Right ventricle myocardium inferior (tissue), 1 donor: ENCODE measurements at places on chromosomes 2 and 18. TPM values are rescaled to one million over a fixed set of nuclear protein-coding genes. Genes with fewer than 3 reads are reported as not detected.

DNA sequence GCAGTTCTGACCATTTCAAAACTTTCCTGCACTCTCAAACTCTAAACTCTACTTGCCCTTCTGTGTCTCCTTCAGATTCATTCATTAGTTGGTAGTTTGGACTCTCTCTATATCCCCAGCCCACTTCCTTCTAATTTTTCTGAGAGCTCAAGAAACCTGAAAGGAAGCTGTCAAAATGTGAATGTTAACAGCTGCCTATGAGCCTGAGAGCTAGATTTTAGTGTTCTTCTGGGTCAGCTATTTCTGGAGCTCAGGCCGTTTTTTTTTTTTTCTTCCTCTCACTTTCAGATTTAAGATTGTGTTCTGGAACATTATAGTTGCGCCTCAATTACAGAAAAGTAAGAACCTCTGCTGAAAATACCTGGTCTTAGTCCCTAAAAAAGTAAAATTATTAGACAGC is 73.1 kb downstream of the RTN4 start:
- DNase-seq = no peak

Gene SEMA4C
- 22.7 TPM for total RNA-seq

Gene AMER3
- total RNA-seq = not detected

- no peak for DNase-seq
Observed at GRCh38 chr18:58216071-58216481, 172.1 kb downstream of the NEDD4L start.

DNA sequence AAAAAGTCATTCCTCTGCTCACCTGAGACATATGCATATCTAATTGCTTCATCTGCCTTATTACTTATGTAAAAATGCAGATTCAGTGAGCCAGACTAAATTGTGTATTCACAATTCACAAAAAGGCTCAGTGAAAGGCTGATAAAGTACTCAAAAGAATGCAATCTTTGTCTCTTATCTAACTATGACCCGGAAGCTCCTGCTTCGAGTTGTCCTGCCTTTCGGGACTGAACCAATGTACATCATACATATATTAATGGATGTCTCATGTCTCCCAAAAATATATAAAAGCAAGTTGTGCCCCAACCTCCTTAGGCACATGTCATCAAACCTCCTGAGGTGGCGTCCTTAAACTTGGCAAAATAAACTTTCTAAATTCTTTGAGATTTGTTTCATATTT is 120.5 kb downstream of the SCN3A start:
- no peak for DNase-seq

- DNase-seq = no peak
Observed at GRCh38 chr2:239235311-239235710, 165.5 kb downstream of the HDAC4 start.

GRCh38 chr2:115119086-115119485 is 676.6 kb downstream of the DPP10 start:
- no peak for DNase-seq

Gene GNLY
- 3.4 TPM for total RNA-seq

- DNase-seq = no peak
Observed at GRCh38 chr2:47429795-47430194, 26.8 kb downstream of the MSH2 start.

DNA sequence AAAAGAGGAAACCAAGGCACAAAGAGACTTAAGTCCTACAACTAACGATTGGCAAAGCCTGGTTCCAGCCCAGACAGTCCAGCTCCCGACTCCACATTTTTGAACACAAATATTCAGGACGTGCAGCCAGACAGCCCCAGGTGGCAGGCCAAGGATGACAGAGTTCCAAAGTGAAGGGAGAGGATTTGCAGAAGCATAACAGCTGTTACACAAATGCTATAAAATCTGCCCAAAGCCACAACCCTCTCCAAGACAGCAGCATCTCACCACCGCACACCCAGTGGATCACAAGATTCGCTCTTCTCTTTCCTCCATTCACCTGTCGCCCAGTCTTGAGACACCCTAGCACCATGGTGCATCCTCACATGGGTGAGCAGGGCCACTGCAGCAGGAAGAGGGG is 227.1 kb upstream of the ID2 start:
- no peak for DNase-seq

- no peak for DNase-seq
Observed at GRCh38 chr2:35185861-35186412, 1169.6 kb upstream of the CRIM1 start.

Gene TTC31
- 12.2 TPM for total RNA-seq

Gene OR6B2
- not detected for total RNA-seq

GRCh38 chr2:95208106-95208505 is 785 bp downstream of the ZNF892 start:
- DNase-seq = no peak

Gene CYP1B1
- 19.6 TPM for total RNA-seq

- no peak for DNase-seq
Observed at GRCh38 chr18:36635414-36636096, 193.2 kb downstream of the TPGS2 start.

Gene ZEB2
- total RNA-seq = 89.0 TPM

- DNase-seq = no peak
Observed at GRCh38 chr2:182816866-182817265, 49.6 kb downstream of the FRZB start.

GRCh38 chr2:56416500-56417176 is 232.8 kb downstream of the CCDC85A start:
- DNase-seq = no peak

Gene ACOXL
- not detected for total RNA-seq
